ENCODE measurements at places on chromosomes 7 and 10.

GRCh38 chr10:43115881-43116595 lies 22.2 kb upstream of the CSGALNACT2 start:
- H3K27me3 ChIP-seq, result no peaks in the 10 kb centered on the region
- H3K27ac ChIP-seq, result no peak overlapping the region
- H3K36me3 ChIP-seq, result peaks cover 63% of the 10 kb centered on the region
- no peak overlapping the region for H3K4me3 ChIP-seq

DNA sequence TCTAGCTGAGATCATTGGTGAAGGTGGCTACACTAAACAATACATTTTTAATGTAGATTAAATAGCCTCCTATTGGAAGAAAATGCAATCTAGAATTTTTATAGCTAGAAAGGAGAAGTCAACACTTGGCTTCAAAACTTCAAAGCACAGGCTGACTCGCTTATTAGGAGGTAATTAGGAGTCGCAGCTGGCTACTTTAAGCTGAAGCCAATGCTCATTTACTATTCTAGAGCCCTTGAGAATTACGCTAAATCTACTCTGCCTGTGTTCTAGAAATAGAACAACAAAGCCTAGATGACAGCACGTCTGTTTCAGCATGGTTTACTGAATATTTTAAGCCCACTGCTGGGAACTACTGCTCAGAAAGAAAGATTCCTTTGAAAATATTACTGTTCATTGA lies 101.6 kb upstream of the EEPD1 start:
- H3K27me3 ChIP-seq, result no peaks in the 10 kb centered on the region
- no peaks in the 10 kb centered on the region for H3K4me1 ChIP-seq
- H3K27ac ChIP-seq, result no peak overlapping the region
- no peak for DNase-seq
- H3K36me3 ChIP-seq, result no peaks in the 10 kb centered on the region

- no peaks in the 10 kb centered on the region for H3K4me1 ChIP-seq
- no peaks in the 10 kb centered on the region for H3K27me3 ChIP-seq
- DNase-seq, result no peak
- no peak overlapping the region for H3K27ac ChIP-seq
- H3K4me3 ChIP-seq, result no peak overlapping the region
Measured at GRCh38 chr7:147423875-147424274, 1166.7 kb upstream of the C7orf33 start.

DNA sequence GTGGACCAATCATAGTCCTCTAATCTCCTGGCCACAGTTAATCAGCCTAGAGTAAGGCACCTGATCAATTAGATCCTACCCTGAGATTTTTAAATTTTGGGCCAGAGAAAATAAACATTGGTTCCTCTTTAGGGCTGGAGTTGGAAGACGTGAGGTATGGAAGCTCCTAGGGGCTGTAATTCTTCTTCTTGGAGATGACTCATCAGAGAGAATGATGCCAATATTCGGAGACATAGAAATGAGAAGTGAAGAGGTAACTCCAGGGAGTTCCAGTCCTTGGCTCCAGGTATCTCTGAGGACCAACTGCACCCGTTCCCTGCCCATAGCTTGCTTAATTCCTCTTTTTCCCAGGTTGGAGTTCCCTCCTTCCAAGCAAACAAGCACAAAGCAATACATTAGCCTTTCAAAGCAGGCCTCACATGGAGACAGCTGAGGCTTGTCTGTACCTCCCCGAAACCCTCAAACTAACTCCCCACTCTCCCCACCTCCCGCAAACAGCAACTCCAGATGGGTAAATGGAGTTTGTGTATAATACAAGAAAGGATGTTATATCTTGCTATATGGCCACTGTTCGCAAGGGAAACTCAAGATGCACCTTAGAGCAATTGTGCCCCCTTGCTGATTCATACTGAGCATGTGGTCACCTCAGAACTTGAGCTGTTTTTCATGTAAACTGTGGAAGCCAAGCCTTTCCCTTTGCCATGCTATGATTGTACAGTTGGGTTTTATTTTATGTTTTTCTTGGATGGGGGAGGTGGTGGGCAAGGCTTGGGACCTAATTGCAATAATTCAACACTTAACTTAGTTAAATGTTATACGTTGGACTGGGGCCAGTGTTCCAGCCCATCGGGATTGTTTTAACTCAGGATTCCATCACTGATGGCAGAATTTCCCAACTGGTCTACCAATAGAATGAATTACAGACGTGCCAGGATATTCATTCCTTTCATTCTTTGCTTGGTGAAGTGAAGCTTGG lies 29.3 kb downstream of the PIK3AP1 start:
- H3K4me3 ChIP-seq, result no peak overlapping the region
- no peak for DNase-seq
- no peaks in the 10 kb centered on the region for H3K36me3 ChIP-seq
- H3K27ac ChIP-seq, result no peak overlapping the region

GRCh38 chr7:36657036-36657660 lies 67.1 kb downstream of the AOAH start:
- no peak for DNase-seq
- no peak overlapping the region for H3K4me3 ChIP-seq
- H3K36me3 ChIP-seq, result no peaks in the 10 kb centered on the region
- H3K27me3 ChIP-seq, result no peaks in the 10 kb centered on the region
- H3K27ac ChIP-seq, result no peak overlapping the region

DNA sequence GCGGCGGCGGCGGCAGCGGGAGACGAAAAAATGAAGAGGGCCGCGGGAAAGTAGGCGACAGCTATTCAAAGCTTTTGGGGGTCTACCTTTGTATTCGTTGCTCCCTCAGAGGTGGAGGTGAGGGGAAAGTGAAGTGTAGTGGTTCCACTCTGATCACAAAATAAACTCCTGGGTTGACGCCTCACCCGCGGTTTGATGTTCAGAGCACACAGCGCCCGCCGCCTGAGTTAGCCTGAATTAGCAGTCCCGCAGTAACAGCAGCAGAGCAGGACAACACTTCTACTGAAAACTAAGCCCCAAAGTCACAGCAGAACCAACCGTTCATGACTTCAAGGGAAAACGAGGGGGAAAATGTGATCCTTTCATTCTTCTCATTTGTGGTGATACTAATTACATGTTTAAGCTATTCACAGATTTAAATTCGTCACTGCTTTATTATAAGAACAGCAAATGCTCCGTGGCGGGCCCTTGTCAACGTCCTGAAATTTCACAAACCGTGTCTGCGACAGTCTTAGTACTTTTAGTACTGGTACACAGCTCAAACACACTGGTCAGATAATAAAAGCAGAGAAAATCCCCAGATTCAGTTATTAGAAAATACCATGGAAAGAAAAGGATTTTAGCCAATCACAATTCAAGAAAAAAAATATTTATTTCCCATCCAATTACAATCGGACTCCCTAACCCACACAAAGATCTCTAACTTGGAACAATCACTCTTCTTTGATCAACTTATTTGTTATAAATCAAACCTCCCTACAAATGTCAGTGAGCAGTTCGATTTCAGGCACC lies 563 bp upstream of the JMJD1C start:
- DNase-seq, result peak; percentile 40
- no peaks in the 10 kb centered on the region for H3K4me1 ChIP-seq
- H3K27ac ChIP-seq, result peak overlapping the region; percentile 99
- no peaks in the 10 kb centered on the region for H3K27me3 ChIP-seq
- peaks cover 2% of the 10 kb centered on the region for H3K36me3 ChIP-seq
- peak overlapping the region; percentile 97 for H3K4me3 ChIP-seq

DNA sequence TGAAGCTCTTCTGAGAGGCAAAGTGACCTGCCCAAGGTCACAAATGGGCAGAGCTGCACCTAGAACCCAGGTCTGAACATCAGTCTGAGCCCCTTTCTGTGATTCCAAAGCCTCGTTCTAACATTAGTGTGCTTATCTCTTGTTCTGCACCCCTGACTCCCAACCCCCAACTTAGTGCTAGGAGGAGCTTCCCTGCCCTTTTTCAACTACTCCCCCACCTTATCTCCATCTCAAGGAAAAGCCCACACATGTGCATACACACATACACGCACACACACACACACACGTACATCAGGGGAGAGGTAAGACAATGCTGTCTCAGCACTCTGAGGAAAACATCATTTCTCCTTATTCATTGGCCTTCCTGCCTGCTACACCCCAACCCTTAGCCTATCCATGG lies 8.3 kb downstream of the PRRT4 start:
- H3K36me3 ChIP-seq, result peaks cover 25% of the 10 kb centered on the region
- peaks cover 35% of the 10 kb centered on the region for H3K4me1 ChIP-seq
- peaks cover 28% of the 10 kb centered on the region for H3K27me3 ChIP-seq
- no peak overlapping the region for H3K4me3 ChIP-seq

- H3K36me3 ChIP-seq, result peaks cover 3% of the 10 kb centered on the region
- no peaks in the 10 kb centered on the region for H3K4me1 ChIP-seq
- H3K27me3 ChIP-seq, result no peaks in the 10 kb centered on the region
- no peak overlapping the region for H3K27ac ChIP-seq
Measured at GRCh38 chr7:39336442-39336841, 229.8 kb upstream of the YAE1 start.

- peak overlapping the region; percentile 43 for H3K27ac ChIP-seq
- H3K36me3 ChIP-seq, result no peaks in the 10 kb centered on the region
- H3K4me1 ChIP-seq, result peaks cover 11% of the 10 kb centered on the region
- no peak for DNase-seq
- H3K27me3 ChIP-seq, result no peaks in the 10 kb centered on the region
Measured at GRCh38 chr7:108308903-108309302, 147.3 kb downstream of the NRCAM start.

DNA sequence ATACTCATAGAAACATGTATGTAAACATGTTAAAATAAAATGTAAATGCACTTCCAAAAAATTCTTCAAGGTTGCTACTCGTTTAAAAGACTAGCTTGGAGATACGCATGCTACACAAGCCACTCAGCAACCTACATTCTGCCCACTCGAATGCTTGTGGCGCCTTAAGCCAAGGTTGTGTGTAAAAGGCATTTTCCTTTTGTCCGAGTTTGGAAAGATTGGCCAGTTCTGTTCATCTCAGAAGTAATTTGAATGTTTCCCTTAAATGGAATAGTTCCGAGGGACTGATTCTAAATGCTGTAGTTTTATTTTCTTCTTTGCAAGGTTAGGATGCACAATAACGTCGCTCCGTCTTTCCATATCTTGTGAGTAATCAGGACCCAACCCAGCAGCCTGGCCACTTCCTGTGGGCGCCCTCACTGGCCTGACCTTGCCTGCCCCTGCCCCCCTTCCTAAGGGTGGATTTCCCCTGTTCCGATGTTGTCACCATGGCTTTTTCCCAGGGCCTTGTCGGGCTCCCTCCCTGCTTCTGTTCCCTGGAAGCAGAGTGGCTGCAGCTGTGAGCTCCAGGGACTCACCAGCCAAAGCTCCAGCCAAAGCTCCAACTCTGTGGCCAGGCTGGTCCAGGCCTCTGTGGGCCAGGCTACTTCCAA lies 70.6 kb downstream of the PTPRE start:
- H3K4me1 ChIP-seq, result peaks cover 39% of the 10 kb centered on the region
- H3K27me3 ChIP-seq, result no peaks in the 10 kb centered on the region
- peak overlapping the region; percentile 73 for H3K27ac ChIP-seq
- DNase-seq, result no peak

DNA sequence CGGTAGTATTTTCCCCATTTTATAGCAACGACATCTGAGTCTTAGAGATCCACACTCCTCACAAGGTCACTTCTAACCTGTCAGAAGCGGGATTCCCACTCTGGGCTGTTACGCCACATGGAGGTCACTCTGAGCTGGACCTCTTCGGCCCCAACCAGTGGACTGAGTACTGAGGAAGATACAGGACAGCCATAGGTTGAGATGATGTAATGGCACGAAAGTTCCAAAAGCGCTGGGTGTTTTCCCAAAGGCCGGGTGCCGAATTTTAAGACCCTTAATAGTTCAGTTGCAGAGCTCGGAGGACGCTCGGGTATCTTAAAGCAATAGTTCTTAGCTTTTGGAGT lies 699 bp downstream of the GHITM start:
- H3K4me1 ChIP-seq, result peaks cover 6% of the 10 kb centered on the region
- peak overlapping the region; percentile 96 for H3K4me3 ChIP-seq
- H3K27me3 ChIP-seq, result no peaks in the 10 kb centered on the region
- peak overlapping the region; percentile 65 for H3K27ac ChIP-seq
- DNase-seq, result no peak

DNA sequence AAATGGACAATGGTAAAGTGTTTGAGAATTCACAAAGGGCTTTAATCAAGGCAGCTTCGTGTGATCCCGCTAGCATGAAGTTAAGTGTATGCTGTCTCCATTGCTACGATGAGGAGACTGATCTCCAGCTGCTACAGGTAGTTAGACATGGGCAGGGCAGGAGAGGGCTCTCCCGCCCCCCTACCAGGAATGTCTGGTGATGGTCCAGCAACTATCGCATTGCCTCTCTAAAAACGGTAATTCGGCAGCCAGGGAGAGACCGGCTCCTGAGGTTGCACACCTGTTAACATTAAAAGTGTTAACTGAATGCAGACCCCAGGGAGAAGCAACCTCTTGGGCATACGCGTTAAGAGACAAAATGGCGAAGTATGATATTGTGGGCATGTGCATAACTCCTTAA lies 37.9 kb downstream of the SVIL start:
- no peak for DNase-seq
- H3K27ac ChIP-seq, result no peak overlapping the region
- no peaks in the 10 kb centered on the region for H3K36me3 ChIP-seq
- no peak overlapping the region for H3K4me3 ChIP-seq
- H3K4me1 ChIP-seq, result peaks cover 6% of the 10 kb centered on the region

DNA sequence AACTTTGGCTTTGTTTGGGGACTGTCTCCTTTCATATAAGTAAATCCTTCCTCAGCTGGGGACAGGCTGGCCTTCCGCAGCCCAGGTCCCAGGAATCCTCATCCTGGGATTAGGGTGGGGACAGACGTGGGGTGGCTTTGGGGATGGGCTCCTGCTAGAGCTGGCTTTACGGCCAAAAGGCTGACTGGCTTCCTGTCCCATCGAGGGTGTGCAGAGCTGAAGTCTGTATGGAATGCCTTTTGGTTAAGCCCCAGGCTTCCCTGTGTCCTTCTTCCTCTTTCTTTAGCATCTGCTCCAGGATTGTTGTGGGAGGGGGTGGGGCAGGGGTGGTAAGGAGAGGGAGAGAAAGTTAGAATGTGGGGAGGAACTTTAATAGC lies 59.4 kb upstream of the AQP1 start:
- H3K4me1 ChIP-seq, result peaks cover 14% of the 10 kb centered on the region
- DNase-seq, result no peak
- peak overlapping the region; percentile 29 for H3K27ac ChIP-seq
- H3K36me3 ChIP-seq, result peaks cover 32% of the 10 kb centered on the region

DNA sequence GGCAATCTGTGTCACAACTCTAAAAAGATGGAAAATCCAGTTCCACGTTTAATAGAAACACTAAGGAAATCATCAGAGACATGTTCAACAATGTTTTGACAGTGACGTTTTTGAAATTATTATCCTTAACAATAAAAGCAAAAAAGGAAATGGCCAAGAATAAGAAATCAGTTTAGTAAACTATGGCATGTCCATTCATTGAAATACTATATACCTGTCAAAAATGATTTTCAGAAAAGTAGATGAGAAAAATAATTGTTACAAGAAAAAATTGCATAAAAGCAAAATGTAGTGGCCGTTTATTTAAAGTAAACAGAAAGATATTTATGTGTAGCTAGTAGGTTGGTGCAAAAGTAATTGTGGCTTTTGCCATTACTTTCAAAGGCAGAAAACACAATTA lies 345.4 kb upstream of the NPSR1 start:
- H3K27ac ChIP-seq, result no peak overlapping the region
- H3K36me3 ChIP-seq, result no peaks in the 10 kb centered on the region
- H3K4me3 ChIP-seq, result no peak overlapping the region

- H3K36me3 ChIP-seq, result no peaks in the 10 kb centered on the region
- H3K27me3 ChIP-seq, result no peaks in the 10 kb centered on the region
- peaks cover 9% of the 10 kb centered on the region for H3K4me1 ChIP-seq
- H3K27ac ChIP-seq, result no peak overlapping the region
Measured at GRCh38 chr10:48504141-48504885, 100.6 kb downstream of the ARHGAP22 start.

- DNase-seq, result no peak
- no peaks in the 10 kb centered on the region for H3K27me3 ChIP-seq
- H3K4me3 ChIP-seq, result no peak overlapping the region
- peaks cover 36% of the 10 kb centered on the region for H3K4me1 ChIP-seq
- no peak overlapping the region for H3K27ac ChIP-seq
- H3K36me3 ChIP-seq, result no peaks in the 10 kb centered on the region
Measured at GRCh38 chr10:131724169-131724545, 176.7 kb upstream of the PPP2R2D start.
